ENCODE measurements at places on chromosomes 2 and 18.

DNA sequence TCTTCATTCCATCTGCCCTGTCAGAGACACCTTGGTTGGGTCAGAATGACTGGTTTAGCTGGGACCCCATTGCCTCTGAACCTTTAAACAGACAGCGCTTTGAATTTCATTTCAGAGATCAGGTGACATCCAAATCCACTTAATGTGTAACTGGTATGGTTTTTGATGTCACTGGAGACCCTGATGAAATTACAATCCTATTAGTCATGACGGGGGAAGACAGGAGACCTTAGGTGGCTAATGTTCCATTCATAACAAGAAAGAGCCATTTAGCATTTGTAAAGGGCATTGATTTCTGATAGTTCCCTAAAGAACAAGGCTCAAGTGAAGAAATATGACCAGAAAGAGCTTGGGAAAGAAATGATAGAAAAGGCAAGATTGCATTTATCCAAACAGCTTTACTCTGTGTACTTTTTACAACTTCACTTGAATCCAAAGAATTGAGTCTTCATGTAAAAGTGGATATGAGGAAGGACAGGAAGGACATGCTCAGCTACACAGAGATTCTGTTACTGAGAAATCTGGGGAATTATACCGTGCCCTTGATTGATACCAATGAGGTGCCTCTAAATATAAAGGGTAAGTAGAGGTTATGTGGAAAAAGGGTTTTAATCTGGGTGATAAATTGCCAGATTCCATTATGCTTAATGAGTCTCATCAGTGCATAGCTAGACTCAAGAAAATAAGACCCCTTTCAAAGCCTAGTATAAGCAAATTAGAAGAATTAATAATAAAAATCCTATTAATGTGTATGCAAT, 198.2 kb downstream of the NCKAP5 start:
- DNase-seq: no peak

DNA sequence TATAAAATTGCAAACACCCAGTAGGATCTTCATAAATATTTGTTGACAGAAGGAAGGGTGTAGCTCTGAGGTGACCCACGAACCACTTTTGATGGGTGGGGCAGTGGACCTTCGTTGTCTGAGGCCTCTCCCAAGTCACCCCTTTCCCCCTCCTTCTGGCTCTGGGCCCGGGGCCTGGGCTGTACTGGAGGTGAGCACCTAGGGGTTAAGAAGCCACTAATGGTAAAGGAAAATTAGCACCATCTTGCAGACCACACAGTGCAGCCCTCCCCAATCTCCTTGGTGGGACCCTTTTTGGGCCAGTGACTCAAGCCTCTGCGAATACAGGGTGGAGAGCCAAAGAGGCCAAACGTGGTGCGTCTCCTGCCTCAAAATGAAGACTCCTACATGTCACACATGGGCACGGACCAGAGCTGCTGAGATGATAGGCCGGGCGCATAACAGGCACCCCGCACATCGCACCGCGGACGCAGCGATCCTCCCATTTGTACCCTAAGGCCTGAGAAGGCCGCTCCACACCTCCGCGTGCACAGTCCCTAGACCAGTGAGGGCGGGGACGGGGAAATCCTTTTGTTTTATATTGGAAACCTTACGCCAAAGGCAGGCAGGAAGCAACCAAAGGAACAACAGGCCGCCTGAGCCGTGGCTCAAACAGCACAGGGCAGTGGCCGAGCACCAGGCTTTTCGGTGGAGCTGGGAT, 31.9 kb upstream of the ATP6V1B1 start:
- DNase-seq: no peak

- no peak for DNase-seq
Measured at GRCh38 chr2:74858281-74858680, 24.4 kb downstream of the HK2 start.

DNA sequence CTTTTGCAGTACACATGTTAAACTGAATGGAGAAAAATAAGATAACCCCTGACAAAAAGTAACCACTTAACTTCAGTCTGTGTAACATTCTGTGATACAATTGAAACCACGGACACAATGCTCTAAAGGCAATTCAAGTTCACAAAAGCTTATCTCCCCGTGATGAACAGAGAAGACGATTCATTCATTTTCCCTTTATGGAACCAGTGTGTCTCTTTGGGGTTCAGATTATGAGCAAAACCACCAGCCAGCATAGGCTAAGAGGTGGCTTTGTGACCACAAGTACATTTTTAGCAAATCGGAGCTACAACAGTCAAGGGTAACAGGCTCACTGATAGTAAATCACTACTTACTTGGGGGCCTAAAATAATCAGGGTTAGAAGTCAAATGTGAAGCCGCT, 120.6 kb upstream of the SMAD7 start:
- DNase-seq: no peak

DNA sequence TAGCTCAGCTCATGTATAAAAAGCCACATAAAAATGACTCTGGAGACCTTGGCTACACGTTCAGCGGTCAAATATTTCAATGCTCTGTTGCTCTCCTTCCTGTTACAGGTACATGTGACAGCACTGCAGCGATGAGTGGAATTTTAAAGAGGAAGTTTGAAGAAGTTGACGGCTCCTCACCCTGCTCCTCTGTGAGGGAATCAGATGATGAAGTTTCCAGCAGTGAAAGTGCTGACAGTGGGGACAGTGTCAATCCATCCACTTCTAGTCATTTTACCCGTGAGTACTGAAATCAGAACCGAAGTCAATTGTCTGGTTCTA, 125.4 kb downstream of the CSRNP3 start:
- no peak for DNase-seq

GRCh38 chr2:181374781-181375675, 82.2 kb upstream of the ITGA4 start:
- DNase-seq: no peak

GRCh38 chr2:25684577-25685473, 11.4 kb upstream of the DTNB start:
- DNase-seq: no peak

- DNase-seq: no peak
Measured at GRCh38 chr18:58253871-58254270, 209.8 kb downstream of the NEDD4L start.

- DNase-seq: no peak
Measured at GRCh38 chr18:73613706-73614340, 533.8 kb downstream of the FBXO15 start.

- DNase-seq: no peak
Measured at GRCh38 chr18:24011123-24011917, 3.2 kb upstream of the TTC39C start.

DNA sequence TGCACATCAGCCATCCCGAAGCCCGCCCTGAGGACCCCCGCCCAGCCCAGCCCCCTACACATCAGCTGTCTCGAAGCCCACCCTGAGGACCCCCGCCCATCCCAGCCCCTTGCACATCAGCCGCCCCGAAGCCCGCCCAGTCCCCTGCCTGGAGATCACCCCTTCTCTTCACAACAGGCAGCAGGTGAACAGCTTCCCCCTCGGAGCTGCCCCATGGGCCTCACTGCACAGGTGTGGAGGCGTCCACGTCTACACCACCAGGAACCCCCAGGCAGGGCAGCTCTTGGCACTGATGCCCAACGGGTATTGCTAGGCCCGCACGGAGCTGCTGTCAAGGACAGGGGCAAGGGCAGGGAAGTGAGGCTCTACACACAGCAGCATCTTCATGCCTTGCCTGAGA, 137.6 kb downstream of the HDAC4 start:
- DNase-seq: peak; percentile 39

- DNase-seq: no peak
Measured at GRCh38 chr2:53880756-53881155, 21.0 kb upstream of the GPR75 start.

DNA sequence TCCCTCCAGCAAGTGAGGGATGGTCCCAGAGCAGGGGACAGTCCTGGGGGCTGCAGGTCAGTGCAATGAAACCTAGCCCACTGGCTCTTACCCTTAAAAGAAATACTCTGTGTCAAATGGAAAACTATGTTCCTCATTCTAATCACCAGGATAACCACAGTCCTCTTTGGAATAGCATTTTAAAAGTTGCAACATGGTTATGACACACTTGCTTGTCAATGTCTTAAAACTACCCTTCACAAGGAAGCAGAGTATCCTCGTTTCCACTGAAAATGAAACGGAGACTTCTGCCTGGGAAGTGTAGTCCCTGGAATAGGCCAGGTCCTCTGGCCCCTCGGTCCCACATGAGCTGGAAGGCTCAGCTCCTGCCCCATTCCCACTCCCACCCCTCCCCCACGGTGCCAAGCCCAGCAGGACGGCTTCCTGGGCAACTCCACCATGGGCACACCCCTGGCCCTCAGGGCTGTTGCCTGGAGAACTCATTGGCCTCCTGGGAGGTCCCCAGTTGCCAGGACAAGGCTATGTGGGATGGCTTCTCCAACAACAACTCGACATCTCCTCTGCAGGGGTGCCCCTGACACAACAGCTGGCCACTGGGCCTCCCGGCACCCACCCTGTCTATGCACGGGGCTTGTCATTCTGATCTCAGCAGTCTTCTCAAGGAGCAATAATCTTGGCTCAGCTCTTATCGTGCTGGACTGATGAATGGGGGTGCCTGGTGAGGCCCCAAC, 38.3 kb upstream of the ST3GAL5 start:
- DNase-seq: no peak

GRCh38 chr2:5915881-5916310, 223.7 kb downstream of the SOX11 start:
- peak; percentile 57 for DNase-seq

DNA sequence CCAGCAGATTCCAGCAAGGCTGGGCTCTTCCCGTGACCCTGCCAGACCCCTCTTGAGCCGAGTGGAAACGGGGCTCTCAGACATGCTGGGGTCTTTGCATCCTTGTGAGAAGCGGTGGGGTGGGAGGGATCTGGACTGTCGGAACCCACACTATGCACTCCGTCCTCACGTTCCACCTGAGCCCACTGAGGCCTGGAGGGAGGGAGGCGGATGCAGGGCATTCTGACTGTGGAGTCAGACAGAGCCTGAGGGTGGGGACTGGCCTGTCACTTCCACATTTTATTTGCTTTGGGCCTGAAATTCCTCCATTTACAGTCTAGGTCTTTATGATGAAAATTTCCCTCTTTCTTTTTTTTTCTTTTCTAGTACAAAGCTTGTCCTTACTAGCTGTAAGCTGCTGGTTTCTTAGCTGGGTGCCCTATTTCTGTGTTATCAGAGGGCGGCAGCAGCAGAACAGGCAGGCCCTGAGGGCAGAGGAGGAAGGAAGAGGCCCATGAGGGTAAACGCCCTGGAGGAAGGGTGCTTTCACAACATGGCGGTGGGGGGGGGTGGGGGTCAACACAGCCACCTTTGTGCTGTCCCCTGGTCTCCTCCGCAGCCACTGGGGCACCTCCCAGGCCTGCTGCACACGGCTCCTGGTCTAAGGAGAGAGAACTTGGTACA, 373.5 kb upstream of the MYT1L start:
- no peak for DNase-seq

GRCh38 chr2:25159949-25160348, 8.4 kb downstream of the POMC start:
- no peak for DNase-seq

DNA sequence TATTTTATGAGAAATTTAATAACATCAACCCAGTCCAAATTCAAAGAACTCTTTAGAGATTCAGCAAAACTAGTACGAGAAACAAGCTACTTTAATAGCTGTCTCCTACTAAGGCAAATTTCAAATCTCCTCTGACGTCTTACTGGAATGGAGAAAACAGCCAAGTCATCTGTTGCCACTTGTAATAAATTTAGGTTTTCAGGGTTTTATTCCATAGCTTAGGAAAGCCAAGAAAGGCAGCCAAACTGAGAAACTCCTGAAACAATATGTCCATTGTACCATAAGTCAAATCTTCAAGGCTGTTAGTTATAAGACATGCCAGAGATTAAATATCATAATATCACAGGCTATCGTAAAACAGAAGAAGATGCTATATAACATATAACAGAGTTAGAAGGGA, 524.6 kb upstream of the SETBP1 start:
- no peak for DNase-seq

- no peak for DNase-seq
Measured at GRCh38 chr2:159071190-159071915, 102.9 kb downstream of the TANC1 start.

GRCh38 chr18:74518456-74519295, 15.6 kb upstream of the CNDP1 start:
- no peak for DNase-seq

DNA sequence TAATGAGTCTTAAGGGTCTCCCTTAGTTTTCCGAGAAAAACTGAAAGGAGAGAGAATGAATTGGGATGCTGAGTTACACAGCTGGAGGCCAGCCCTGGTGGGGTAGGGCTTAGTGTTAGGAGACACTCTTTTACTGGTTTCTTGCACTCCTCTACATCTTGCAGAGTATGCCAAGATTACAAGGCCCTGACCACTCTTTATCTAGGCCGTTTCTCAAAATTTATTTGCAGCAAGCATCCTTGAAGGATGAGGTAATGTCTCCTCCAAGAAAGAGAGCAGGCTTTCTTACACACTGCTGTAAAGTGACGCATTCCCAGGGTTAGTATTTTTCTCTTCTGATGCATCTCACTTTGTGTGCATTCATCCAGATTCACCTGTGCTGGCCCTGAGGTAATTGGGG, 166.2 kb downstream of the TDRD15 start:
- DNase-seq: no peak

GRCh38 chr18:864872-865273, 39.8 kb upstream of the ADCYAP1 start:
- peak; percentile 68 for DNase-seq

GRCh38 chr18:11327391-11328009, 178.1 kb upstream of the PIEZO2 start:
- DNase-seq: no peak

DNA sequence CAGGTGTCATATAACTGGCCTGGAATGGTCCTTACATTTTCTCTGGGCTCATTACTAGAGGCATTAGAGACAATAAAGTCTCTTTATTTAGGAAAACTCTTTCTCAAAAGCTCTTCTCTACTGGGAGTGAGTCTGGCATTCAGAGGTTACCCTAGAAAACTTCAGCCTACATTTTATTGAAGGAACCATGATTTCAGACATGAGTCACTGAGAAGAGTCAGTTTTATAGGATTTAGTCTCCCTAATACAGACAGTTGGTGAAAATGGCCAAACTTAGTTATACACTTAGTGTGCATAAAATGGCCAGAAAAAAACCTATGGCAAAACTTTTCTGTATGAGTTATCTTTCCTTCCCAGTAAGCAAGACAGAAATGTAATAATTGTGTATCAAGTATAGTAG, 689.4 kb downstream of the ZEB2 start:
- DNase-seq: no peak

- no peak for DNase-seq
Measured at GRCh38 chr2:107334306-107334705, 448.3 kb upstream of the ST6GAL2 start.

GRCh38 chr2:44741507-44741906, 200.0 kb upstream of the SIX3 start:
- DNase-seq: no peak

GRCh38 chr2:100581277-100581612, 18.5 kb downstream of the PDCL3 start:
- DNase-seq: no peak

Data from breast epithelium (tissue), 4 donors.